Right atrium auricular region (tissue), 2 donors: ENCODE measurements at places on chromosomes 6 and 20. TPM values are rescaled to one million over a fixed set of nuclear protein-coding genes. Genes with fewer than 3 reads are reported as not detected.

DNA sequence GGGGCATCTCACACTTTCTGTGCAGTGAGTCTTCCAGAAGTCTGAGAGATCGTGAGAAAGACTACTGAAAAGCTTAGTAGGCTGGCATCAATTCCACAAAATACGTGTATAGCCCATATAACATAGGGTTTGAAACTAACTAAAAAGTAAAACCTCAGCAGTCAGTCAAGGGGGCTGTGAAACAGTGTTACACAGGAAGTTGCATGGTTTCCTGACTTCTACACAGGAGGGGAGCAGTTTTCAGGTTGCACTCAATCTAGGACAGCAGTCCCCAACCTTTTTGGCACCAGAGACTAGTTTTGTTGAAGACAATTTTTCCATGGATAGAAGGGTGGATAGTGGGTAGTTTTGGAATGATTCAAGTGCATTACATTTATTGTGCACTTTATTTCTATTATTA, 4.7 kb upstream of the LY86 start:
- no peak overlapping the region for H3K27ac ChIP-seq
- no peaks in the 10 kb centered on the region for H3K36me3 ChIP-seq

DNA sequence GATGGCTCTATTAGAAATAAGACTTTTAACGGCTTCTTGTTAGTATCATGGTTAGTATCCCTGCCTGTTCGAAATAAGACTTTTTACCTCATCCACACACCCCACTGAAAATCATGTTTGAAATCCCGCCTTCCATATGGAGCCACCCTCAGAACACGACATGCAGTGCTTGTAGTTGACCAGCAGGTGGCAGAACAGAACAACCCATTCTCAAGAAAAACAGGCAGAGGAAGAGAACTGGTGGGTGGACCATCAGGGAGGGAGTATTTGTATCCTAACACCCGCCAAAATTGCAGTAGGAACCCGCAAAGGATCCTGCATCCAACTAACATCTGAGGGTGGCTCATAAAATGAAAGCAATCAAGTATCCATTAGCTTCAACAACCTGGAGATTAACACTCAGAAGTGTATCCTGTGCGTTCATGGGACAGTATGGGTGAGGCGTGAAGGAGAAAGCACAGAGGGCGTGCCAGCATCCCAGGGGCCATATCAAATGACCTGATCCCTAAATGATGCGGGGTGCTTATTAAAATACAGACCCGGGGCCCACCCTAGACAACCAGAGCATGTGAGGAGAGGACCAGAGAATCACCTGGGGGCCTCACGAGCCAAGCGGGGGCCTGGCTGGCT, 89.6 kb upstream of the NHSL1 start:
- no peak overlapping the region for H3K4me3 ChIP-seq
- peaks cover 18% of the 10 kb centered on the region for H3K4me1 ChIP-seq
- H3K27me3 ChIP-seq, result no peaks in the 10 kb centered on the region

GRCh38 chr6:20024316-20024673, 187.1 kb downstream of the ID4 start:
- no peak for DNase-seq
- no peaks in the 10 kb centered on the region for H3K36me3 ChIP-seq
- no peak overlapping the region for H3K27ac ChIP-seq
- H3K4me3 ChIP-seq, result no peak overlapping the region
- no peaks in the 10 kb centered on the region for H3K27me3 ChIP-seq

GRCh38 chr20:42714298-42715141, 475.2 kb downstream of the PTPRT start:
- H3K36me3 ChIP-seq, result no peaks in the 10 kb centered on the region
- H3K27ac ChIP-seq, result no peak overlapping the region
- no peaks in the 10 kb centered on the region for H3K4me1 ChIP-seq

- no peaks in the 10 kb centered on the region for H3K36me3 ChIP-seq
- no peak overlapping the region for H3K27ac ChIP-seq
- no peak for DNase-seq
- peaks cover 10% of the 10 kb centered on the region for H3K4me1 ChIP-seq
Observed at GRCh38 chr6:22952097-22952496, 382.7 kb downstream of the HDGFL1 start.

- H3K36me3 ChIP-seq, result peaks cover 74% of the 10 kb centered on the region
- H3K4me3 ChIP-seq, result no peak overlapping the region
- no peaks in the 10 kb centered on the region for H3K27me3 ChIP-seq
- DNase-seq, result no peak
- no peak overlapping the region for H3K27ac ChIP-seq
Observed at GRCh38 chr20:38060536-38060935, 27.0 kb downstream of the RPRD1B start.

GRCh38 chr6:77587963-77588362, 64.9 kb upstream of the MEI4 start:
- no peaks in the 10 kb centered on the region for H3K27me3 ChIP-seq
- DNase-seq, result no peak
- H3K36me3 ChIP-seq, result no peaks in the 10 kb centered on the region
- no peaks in the 10 kb centered on the region for H3K4me1 ChIP-seq
- H3K27ac ChIP-seq, result no peak overlapping the region

GRCh38 chr6:147564556-147564955, 56.1 kb downstream of the SAMD5 start:
- no peaks in the 10 kb centered on the region for H3K4me1 ChIP-seq
- H3K27ac ChIP-seq, result no peak overlapping the region
- DNase-seq, result no peak
- H3K4me3 ChIP-seq, result no peak overlapping the region

- no peaks in the 10 kb centered on the region for H3K4me1 ChIP-seq
- H3K4me3 ChIP-seq, result no peak overlapping the region
- H3K36me3 ChIP-seq, result no peaks in the 10 kb centered on the region
- no peaks in the 10 kb centered on the region for H3K27me3 ChIP-seq
- no peak for DNase-seq
Observed at GRCh38 chr6:159715166-159715565, 12.1 kb upstream of the WTAP start.

DNA sequence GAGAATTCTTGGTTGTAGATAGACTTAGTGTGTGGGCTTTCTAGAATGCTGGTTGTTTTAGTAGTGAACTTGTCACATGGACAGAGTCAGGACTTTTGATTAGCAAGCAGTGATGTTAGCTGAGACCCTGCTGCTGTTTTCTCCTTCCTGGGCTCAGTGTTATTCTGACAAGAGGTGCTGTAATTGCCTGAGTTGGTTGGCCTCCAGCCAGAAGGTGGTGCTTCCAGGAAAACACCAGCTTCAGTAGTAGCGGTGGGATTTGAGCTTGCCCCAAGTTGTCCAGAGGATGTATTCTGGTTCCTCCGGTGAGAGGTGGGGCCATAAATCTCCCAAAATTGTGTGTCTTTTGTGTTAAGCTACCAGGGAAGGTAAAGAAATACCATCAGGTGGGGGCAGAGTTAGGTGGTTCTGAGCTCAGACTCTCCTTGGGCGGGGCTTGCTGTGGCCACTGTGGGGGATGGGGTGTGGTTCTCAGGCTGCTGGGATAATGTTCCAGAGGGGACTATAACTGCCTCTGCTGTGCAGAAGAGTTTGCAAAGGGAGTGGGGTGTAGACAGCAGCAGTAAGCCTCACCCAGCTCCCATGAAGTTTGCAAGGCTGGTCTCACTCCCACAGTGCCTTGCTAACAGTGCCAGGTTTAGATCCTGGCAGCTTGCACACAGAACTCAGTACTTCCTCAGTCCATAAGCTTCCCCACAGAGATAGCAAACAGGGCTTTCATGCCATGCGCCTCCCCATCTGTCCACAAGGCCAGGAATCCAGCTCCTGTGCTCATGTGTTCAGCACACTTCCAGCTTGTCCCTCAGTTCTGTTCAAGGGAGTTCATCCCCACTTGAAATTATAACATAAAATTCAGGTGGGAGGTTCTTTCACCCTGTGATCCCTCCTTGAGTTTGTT, 278.4 kb upstream of the PTCHD4 start:
- H3K36me3 ChIP-seq, result no peaks in the 10 kb centered on the region
- H3K27me3 ChIP-seq, result no peaks in the 10 kb centered on the region
- no peak overlapping the region for H3K4me3 ChIP-seq
- H3K27ac ChIP-seq, result no peak overlapping the region
- no peaks in the 10 kb centered on the region for H3K4me1 ChIP-seq

- no peak overlapping the region for H3K4me3 ChIP-seq
- peaks cover 9% of the 10 kb centered on the region for H3K36me3 ChIP-seq
- no peaks in the 10 kb centered on the region for H3K27me3 ChIP-seq
- no peak for DNase-seq
- H3K4me1 ChIP-seq, result no peaks in the 10 kb centered on the region
- H3K27ac ChIP-seq, result no peak overlapping the region
Observed at GRCh38 chr6:4901386-4902061, 102.3 kb downstream of the RPP40 start.

DNA sequence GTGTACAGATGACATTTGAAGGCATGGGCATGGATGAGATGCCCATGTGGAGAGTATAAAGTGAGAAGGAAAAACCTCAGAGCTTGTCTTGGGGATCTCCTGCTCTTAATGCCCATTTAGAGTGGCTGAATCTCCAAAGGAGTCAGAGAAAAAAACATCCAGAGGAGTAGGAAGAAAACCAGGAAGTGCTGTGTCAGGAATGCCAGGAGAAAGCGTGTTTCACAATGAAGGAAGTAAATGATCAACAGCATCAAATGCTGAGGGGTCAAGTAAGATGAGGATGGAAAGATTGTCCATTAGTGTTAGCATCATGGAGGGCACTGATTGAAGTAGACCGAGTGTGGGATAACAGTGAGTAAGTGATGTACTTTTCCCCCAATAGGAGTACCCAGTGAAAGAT, 56.1 kb downstream of the FIG4 start:
- no peak for DNase-seq
- no peak overlapping the region for H3K27ac ChIP-seq
- no peak overlapping the region for H3K4me3 ChIP-seq

GRCh38 chr6:21653323-21653722, 59.8 kb downstream of the SOX4 start:
- H3K27ac ChIP-seq, result no peak overlapping the region
- no peaks in the 10 kb centered on the region for H3K27me3 ChIP-seq
- no peak overlapping the region for H3K4me3 ChIP-seq
- no peaks in the 10 kb centered on the region for H3K36me3 ChIP-seq
- H3K4me1 ChIP-seq, result no peaks in the 10 kb centered on the region
- no peak for DNase-seq

DNA sequence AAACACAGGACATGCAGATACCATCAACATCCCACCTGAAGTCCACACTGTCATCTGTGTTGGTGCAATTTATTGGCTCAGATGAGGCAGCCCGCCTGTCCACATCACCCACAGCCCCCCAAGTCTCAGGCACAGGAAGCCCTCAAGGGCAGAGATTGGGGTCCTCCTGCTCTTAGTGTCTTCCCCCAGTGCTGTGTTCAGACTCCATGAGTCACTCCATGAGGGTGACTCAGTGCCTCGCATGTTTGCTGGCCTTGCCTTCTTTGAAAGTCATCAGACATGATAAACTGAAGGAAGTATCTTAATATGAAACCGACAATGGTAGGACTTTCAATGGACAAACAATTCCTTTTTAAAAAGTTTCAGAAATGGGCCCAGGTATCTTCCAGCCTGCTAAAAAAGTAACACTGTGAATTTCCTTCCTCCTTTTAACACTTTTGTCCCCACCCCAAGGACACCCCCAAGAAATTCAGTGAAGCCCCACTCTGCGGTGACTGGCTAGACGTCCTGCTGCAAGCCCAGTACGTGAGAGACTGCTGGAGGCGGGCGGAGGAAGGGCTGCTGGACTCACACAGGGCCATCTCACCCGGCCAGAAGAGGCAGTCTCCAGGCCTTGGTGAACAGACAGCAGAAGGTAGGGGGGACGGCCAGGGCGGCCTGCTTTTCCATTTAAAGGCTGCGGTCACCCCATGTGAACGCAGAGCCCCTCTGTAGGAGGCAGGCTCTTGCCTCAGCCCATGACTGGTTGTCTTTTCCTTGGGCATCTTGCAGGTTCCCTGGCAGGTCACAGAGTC, 43.0 kb upstream of the KCNK16 start:
- no peak for DNase-seq
- no peak overlapping the region for H3K27ac ChIP-seq
- H3K4me1 ChIP-seq, result no peaks in the 10 kb centered on the region
- no peak overlapping the region for H3K4me3 ChIP-seq
- no peaks in the 10 kb centered on the region for H3K27me3 ChIP-seq

- H3K36me3 ChIP-seq, result no peaks in the 10 kb centered on the region
- no peak overlapping the region for H3K27ac ChIP-seq
- no peak for DNase-seq
- no peak overlapping the region for H3K4me3 ChIP-seq
Observed at GRCh38 chr20:37350649-37351574, 5.0 kb downstream of the SRC start.

GRCh38 chr20:49460916-49461315, 21.6 kb downstream of the KCNB1 start:
- no peaks in the 10 kb centered on the region for H3K36me3 ChIP-seq
- no peak overlapping the region for H3K4me3 ChIP-seq
- no peak overlapping the region for H3K27ac ChIP-seq
- no peak for DNase-seq
- H3K4me1 ChIP-seq, result no peaks in the 10 kb centered on the region

- H3K27me3 ChIP-seq, result no peaks in the 10 kb centered on the region
- no peaks in the 10 kb centered on the region for H3K36me3 ChIP-seq
- no peak for DNase-seq
- H3K4me1 ChIP-seq, result no peaks in the 10 kb centered on the region
- H3K27ac ChIP-seq, result no peak overlapping the region
Observed at GRCh38 chr6:102660303-102660702, 1266.8 kb downstream of the GRIK2 start.

The MTFR2 gene
- not detected for total RNA-seq

The ZNF165 gene
- 1.1 TPM for total RNA-seq

The NKAIN2 gene
- total RNA-seq, result 0.31 TPM

The SLC52A3 gene
- 1.3 TPM for total RNA-seq

The TAAR2 gene
- total RNA-seq, result not detected

The SLC2A10 gene
- 6.4 TPM for total RNA-seq

The LY6G6F gene
- not detected for total RNA-seq

The PRSS35 gene
- total RNA-seq, result 0.85 TPM

The KCNK15 gene
- total RNA-seq, result 3.7 TPM

The PNPLA1 gene
- total RNA-seq, result not detected

The TFB1M gene
- 10.7 TPM for total RNA-seq

The SLPI gene
- 306 TPM for total RNA-seq

The NR2E1 gene
- total RNA-seq, result not detected

The SPATA25 gene
- 1.1 TPM for total RNA-seq

The NRSN1 gene
- not detected for total RNA-seq
